Transverse colon (tissue), 4 donors: ENCODE measurements at places on chromosomes 1 and 21.
A peak's percentile ranks its signal among the peaks of the same experiment; 100 is the strongest.

- no peak for DNase-seq
Measured at GRCh38 chr21:34576041-34576511, 38.8 kb downstream of the RCAN1 start.

- no peak for DNase-seq
Measured at GRCh38 chr1:220235462-220235861, 36.8 kb downstream of the RAB3GAP2 start.

DNA sequence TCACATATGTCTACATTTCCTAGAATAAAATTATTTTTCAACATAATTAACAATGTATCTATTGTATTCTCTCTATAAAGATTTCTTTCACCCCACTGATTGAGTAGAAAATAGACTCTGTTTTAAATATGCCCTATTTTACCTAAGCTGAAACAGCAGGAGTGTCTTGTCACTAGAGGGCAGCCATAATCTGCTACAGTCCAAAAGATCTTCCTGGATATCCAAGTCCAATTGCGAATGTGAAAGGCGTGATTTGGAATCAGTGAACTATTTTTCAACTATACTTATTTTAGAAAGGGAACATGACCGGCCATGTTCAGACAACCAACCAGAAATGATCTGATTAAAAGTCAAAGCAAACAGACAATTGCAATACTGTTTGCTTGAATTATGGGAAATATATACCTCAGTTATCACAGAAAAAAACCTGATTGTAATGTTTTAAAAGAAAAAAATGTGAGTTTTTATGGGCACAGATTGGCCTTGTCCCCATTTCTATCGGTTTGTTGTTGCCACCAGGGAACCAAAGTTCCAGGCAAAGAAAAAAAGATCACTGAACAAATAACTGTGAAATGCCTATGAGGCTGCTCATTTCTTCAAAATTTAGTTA, 1211.0 kb upstream of the ADGRL4 start:
- DNase-seq, result no peak

- no peak for DNase-seq
Measured at GRCh38 chr1:168736520-168736919, 7.5 kb upstream of the DPT start.

GRCh38 chr1:205286335-205286950, 35.1 kb downstream of the NUAK2 start:
- DNase-seq, result peak; percentile 75

- DNase-seq, result no peak
Measured at GRCh38 chr1:199109160-199109559, 470.3 kb downstream of the PTPRC start.

DNA sequence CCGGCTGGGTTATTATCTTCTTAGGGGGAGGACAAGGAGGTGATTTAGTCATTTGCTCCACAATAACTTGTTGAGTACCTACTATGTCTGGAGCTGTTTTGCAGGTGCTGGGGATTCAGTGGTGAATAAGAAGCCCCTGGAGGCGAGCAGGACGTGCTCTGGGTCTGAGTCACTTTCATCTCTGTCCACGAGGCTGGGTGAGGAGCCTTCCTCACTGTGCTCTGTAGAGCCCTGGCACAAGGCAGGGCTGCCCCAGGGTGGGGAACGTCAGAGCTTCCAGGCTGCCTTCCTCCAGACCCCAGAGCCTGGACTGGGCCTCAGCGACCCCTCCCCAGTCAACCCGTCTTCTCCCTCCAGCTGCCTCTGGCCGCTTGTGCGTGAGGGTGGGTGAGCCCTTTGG, 2.5 kb upstream of the PADI6 start:
- no peak for DNase-seq

GRCh38 chr1:146010126-146010738, 11.3 kb downstream of the HJV start:
- no peak for DNase-seq

DNA sequence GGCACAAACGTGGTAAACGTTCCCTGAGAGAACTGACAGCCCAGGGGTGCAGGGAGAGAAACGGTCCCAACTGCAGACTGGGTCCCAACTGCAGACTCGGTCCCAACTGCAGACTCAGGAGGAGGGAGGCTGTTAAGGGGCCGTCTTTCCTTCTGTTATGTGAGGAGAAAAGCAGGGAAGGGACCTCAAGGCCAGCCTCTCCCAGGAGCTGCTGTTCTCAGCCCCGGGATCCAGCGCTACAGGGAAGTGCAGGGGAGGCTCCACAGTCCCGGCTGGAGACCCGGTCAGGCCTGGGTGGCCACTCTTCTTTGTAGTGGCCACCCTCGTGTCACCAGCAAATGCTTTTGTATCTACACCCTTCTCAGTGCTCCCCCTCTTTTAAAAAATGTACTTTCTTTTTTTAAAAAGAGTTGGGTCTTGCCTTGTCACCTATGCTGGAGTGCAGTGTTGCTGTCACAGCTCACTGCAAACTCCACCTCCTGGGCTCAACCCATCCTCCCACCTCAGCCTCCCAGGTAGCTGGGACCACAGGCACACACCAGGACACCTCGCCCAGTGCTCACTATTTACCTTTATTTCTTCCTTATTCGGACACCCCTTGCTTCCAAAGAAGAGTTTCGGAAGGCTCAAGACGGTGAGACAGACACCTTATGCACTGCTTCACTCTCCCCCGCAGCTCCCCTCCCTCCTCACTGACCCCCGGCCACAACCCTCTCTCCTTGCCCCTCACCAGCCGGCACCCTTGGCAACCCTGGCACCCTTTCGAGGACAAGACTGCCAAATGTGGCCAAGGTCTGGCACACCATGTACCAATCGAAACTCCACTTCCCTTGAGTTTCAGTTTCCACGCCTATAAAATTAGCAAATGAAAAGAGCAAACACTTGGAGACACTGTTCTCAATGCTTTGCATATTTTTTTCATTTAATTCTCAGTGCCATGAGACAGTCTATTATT, 21.8 kb downstream of the CAPN2 start:
- peak; percentile 37 for DNase-seq

GRCh38 chr21:18715606-18716005, 312.0 kb upstream of the TMPRSS15 start:
- no peak for DNase-seq

GRCh38 chr1:58932859-58933598, 149.2 kb upstream of the JUN start:
- DNase-seq, result peak; percentile 92

GRCh38 chr1:77834771-77835334, 53.6 kb upstream of the NEXN start:
- DNase-seq, result peak; percentile 20

DNA sequence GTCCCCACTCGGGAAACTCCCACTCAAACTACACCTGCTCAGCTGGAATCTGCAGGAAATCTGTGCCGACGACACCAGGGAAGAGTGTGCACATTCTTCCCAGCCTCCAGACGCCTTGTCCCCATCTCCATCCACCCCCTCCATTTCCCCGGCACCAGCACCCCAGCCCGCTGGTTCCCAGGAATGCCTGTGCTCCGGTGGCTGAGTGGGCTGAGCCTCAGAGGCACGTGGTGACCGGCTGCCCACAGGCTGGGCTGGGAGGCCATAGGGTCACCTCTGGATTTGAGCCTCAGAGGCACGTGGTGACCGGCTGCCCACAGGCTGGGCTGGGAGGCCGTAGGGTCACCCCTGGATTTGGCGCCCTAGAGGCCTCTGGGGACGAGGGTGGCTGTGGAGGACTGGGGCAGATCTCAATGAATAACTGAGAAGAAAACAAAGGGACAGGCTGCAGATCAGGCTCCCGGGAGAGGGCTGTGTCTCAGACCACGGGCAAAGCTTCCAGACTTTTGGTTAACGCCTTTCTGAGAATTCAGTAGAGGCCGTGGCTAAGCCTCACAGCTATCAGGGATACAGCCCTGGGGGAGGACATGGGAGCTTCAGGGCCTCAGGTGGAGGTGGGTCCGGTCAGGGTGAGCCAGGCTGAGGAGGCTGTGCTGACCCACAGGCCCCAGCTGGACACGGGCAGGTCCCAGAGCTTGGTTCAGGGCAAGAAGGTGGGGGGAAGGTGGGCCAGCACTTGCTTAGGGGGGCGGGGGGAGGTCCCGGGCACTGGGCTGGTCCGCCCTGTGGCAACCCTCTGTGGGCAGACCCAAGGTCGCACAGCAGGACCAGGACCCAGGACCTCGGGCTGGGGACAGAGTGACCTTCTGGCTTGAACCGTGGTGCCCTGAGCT, 17.3 kb upstream of the TTLL10 start:
- DNase-seq, result no peak

GRCh38 chr1:179958359-179958758, 3.7 kb downstream of the CEP350 start:
- no peak for DNase-seq

DNA sequence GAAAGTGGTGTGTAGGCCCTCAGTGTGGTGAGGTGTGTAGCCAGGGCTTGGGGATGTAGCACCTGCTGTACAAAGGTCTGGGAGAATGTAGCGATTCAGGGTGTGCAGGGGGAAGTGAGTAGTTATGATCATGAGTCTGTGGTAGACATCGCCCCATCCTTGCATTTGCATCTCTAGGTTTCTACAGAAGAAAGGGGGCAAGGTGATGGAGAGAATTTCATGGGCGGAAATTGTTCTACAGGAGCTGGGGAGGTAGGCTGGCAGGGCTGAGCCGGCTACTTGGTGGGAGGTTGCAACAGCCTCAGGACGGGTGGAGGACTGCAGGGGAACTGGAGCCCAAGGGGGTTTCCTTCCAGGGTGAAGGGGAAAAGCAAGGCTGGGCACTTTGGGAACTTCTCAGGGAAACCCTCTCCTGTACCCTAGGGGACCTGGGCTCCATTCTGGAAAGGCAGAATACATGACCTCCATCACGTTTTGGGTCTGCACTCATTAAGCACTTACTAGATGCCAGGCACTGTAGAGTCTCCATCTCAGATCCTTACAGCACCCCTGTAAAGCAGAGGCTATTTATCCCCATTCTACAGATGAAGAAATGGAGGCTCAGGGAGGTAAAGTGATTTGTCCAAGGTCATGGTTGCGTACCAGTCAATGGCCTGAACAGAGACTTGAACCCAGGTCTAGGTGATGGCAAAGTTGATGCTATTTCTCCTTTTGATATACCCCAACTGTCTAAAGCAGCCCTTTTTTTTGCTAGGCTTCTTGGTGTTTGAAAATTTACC, 14.5 kb upstream of the TNFRSF1B start:
- DNase-seq, result no peak

GRCh38 chr1:3640121-3640837, 9.6 kb downstream of the WRAP73 start:
- DNase-seq, result no peak

- DNase-seq, result no peak
Measured at GRCh38 chr21:44064852-44065403, 42.3 kb upstream of the PWP2 start.

DNA sequence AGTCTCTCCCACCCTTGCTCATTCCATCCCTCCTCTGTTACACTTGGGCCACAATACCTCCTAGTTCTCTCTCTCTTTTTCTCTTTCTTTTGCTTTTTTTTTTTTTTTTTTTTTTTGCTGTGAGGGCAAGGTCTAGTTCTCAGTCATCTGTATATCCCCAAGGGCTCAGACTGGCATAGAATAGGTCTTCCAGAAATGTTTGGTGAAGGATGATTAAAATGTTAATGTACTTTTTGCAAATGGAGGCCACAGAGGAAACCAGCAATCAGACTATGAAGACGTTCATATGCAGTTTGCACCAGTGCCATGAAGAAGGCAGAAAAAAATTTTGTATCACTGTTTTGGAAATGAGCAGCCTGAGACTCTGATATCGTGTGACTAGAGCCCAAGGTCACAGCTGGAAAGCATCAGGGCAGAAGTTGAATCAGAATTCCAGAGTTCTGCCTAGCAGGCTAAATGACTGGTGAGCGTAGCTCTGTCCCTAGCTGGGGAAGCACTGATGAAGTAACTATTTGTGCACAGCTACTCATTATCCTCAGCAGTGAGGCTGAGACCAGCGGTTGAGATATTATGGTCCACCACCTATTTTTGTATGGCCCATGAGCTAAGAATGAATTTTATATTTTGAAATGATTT, 186.5 kb downstream of the TGFBR3 start:
- DNase-seq, result no peak

GRCh38 chr1:155051342-155051776, 243 bp downstream of the ADAM15 start:
- DNase-seq, result no peak

DNA sequence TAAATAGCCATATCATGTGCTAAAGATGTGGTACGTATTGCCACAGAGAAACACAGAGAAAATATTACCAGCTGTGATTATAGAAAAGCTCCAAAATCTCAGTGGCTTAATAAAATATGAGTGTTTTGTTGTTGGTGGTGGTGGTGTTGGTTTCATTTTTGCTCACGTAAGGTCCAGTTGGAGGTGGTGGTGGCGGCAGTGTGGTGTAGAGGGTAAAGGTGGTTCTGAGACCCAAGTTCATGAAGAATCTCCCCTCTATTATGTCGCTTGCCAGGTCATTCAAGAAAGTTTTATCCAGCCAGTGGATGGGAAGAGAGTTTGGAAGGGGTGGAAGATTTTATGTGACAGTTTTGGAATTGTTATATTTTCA, 217.6 kb upstream of the SAMSN1 start:
- DNase-seq, result no peak

DNA sequence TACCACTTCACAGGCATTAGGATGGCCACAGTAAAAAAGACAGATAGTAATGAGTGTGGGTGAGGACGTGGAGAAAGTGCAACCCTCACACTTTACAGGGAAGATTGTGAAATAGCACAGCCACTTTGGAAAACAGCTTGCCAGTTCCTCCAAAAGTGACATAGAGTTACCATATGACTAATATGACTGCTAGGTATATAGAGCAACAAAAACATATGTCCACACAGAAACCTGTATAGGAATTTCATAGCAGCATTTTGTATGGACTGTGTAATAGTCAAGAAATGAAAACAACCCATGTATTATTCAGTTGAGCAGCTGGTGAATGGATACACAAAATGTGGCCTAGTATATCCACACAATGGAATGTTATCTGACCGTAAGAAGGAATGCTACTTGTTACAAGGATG, 30.4 kb upstream of the LBR start:
- no peak for DNase-seq

GRCh38 chr21:17053321-17053720, 459.5 kb upstream of the CXADR start:
- no peak for DNase-seq

GRCh38 chr21:29423099-29423870, 124.6 kb downstream of the BACH1 start:
- no peak for DNase-seq
